Dermis microvascular lymphatic vessel endothelial cell (primary cell): ENCODE measurements at places on chromosomes 5 and 9. TPM values are rescaled to one million over a fixed set of nuclear protein-coding genes. Genes with fewer than 3 reads are reported as not detected.

The FRMD3 gene
- total RNA-seq = 0.76 and 2.8 TPM in 2 replicates

The ORM2 gene
- not detected in 2 replicates for total RNA-seq

The SCGB3A2 gene
- not detected in 2 replicates for total RNA-seq

The FOXI1 gene
- not detected in 2 replicates for total RNA-seq
